ENCODE measurements at places on chromosomes 7 and 10.

GRCh38 chr10:10094691-10095090, 923.0 kb upstream of the CELF2 start:
- no peak for DNase-seq

DNA sequence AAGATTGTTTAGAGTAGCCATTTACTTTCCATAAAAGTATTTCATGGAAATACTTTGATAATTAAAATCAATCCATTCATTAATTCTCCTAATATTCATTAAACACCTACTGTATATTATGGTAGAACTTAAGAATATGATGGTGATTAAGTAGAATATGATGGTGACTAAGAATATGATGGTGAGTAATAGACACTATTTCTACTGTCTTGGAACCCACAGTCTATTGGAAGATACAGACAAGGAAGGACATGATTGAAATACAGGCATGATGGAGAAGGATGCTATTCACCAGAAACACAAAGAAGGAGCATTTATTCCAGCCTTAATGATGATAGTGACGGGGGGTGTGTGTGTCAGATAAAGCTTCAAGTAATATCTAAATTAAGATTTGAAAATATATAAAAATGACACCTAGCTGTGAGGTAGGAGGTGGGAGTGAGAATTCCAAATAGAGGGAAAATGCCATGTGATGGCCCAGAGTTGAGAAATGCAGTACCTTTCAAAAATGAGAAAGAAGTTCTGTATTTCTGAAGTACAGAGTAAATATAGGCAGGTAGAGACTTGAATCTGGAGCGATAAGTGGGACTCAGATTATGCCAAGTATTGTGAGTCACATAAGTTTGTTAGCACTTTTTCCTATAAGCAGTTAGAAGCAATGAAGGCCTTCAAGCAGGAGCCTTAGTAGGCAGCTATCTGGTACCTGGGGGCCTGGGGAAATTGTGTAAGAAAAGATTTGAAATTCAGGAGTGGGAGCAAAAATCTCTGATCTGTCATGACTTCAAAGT, 12.5 kb upstream of the CDK13 start:
- no peak for DNase-seq

DNA sequence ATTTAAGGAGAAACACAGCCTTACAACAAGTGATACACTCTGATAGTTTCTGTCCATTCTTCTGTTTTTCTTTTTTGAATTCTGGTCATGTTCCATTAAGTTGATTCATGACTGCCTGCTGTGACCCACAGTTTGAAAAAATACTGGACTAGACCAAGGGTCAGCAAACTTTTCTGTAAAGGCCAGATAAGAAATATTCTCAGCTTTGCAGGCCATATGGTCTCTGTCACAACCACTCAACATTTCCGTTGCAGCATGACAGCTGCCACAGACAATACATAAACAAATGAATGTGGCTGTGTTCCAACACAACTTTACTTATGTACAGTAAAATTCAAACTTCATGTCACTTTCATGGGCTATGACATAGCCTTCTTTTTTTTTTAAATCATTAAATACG, 156.7 kb downstream of the PLXNA4 start:
- no peak for DNase-seq

DNA sequence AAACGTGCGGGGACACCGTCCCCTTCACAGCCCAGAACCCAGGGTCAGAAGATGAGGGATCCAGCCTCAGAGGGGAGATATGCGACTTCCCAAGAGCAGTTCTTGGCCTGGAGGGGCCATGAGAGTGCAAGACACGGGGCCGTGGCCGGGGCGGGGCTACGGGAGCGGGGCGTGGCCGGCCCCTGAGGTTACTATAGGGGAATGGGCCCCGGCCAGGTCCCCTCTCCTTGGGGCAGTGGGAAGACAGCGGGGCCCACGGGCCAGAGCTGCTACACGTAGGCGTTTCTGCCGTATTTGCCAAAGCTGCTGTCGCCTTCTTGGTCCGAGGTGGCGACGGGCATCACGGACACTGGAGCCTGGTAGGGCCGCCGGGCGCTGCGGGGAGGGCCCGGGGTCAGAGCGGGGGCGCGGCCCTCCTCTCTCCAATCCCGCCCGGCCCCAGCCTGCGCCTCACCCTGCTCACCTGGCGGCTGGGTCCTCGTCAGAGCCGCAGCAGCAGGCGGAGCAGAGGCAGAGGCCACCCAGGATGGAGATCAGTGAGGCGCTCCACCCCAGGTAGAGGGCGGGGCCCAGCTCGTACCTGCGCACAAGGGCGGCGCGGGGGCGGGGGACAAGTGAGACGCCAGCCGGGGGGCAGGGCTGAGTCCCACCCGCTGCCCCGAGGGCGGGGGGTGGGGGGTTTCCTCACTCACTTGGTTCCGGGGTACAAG, 5.3 kb downstream of the CLDN15 start:
- no peak for DNase-seq
